Right ventricle myocardium superior (tissue), 1 donor: ENCODE measurements at places on chromosomes 7 and 10.

- DNase-seq: no peak
Observed at GRCh38 chr7:105782391-105783042, 93.9 kb downstream of the ATXN7L1 start.

DNA sequence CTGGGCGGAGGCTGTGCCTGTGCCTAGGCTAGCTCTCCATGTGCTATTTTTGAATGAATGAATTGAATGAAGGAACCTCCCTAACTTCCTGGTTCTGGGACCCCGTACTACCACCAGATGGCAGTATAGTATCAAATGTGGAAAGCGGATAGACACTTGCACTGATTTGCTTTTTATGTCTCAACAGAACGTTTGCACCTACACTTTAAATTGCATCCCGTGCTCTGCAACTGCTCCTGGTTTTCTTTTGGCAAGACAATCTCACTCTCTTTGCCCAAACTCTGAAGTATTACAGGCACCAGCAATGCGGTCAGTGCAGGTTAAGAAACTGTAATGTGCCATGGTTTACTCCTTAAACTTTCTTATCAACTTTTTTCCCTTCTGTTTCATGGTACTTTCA, 6.5 kb downstream of the FZD8 start:
- DNase-seq: no peak

DNA sequence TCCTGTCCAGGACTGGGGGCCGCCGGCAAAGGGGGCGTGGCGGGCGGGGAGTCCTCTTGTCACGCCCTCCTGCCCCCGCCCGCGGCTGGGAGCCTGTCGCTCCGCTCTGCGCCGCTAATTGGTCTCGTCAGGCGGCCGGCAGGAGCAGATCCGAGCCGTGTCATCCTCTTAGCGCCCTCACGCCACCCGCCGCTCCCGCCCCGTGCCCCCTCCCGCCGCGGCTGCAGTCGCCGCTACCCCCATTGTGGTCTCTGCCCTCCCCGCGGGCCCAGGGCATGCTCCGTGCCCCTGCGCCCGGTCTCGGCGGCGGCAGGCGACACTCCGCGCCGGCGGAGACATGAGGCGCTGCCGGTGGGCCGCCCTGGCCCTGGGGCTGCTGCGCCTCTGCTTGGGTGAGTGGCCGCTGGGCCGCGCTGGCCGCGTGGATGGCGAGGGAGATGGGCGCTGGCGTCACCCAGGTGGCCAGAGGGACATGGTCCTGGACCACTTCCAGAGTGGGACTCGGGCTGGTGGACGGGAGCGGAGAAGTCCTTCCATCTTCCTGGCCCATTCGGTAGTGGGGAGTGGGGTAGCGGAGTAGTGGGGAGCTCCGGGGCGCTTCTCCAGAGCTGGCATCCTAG, at the start of gene CDHR1:
Gene CDHR1 (plus strand): TSS at position 114 of the 620 bp plus-strand sequence. CDS start 224 bp downstream, at position 338.
- peak; percentile 61 for DNase-seq

- no peak for DNase-seq
Observed at GRCh38 chr10:109379186-109379585, 544.1 kb downstream of the XPNPEP1 start.

- no peak for DNase-seq
Observed at GRCh38 chr10:27190508-27190907, 35.4 kb downstream of the MASTL start.
